ENCODE measurements at places on chromosomes 1 and 21.

- DNase-seq, result no peak
These were observed 54.1 kb downstream of the LUZP1 start for GRCh38 chr1:23114424-23115079.

DNA sequence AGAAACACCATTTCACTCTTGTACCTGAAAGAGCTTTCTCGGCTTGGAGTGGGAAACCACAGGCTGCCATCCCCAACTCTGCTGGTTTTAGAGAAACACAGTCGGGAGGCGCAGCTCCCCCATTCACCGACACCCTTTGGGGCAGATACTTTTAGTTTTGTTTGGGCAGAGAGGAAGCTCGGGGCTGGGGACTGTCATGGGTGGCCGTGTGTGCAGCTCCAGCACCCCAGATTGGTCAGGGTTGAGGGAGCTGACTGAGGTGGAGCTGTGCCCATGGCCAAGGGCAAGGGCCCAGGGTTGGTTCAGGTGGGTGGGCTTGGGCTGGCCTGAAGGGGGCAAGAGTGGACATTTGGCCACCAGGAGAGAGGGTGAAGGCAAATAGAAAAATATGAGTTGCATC, 163.1 kb downstream of the DYRK1A start:
- DNase-seq, result no peak

DNA sequence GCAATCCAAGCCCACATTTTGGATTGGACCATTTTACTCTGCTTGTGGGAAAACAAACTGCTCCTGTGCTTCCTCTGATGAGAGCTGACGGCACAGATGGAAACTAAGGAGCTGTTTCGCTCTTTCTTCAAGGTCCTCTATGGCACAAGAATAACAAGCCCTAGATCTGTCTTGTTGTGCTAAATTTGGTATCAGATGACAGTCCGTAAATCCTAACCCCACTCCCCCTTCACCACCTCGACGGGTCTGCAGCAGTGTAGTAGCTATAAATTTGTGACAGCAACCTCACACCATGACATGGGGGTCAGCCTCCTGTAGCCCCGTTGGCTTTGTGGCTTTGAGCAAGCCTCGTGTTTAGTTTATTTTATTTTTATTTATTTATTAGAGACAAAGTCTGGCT, 85.9 kb downstream of the ADSS2 start:
- DNase-seq, result no peak

DNA sequence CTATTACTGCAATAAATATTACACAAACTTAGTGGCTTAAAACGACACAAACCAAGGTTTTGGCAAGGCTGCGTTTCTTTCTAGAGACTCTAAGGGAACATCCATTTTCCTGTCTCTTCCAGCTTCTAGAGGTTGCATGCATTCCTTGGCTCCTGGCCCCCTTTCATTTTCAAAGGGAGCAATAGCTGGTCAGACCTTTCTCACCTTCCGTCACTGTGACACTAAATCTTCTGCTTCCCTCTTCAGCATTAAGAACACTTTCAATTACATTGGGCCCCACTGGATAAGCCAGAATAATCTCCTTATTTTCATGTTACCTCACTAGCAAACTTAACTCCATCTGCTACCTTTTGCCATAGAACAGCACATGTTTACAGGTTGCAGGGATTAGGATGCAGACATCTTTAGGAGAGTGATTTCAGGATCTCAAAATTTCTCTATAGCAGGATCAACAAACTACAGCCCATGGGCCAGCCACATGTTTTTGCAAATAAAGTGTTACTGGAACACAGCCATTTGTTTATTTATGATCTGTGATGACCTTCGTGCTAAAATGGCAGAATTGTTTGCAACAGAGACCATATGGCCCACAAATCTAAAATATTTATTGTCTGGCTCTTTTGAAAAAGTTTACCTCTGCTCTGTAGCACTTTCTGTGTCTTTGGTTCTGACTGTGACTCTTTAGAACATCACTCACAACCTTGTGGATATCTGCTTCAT, 221.5 kb upstream of the SGIP1 start:
- DNase-seq, result no peak

DNA sequence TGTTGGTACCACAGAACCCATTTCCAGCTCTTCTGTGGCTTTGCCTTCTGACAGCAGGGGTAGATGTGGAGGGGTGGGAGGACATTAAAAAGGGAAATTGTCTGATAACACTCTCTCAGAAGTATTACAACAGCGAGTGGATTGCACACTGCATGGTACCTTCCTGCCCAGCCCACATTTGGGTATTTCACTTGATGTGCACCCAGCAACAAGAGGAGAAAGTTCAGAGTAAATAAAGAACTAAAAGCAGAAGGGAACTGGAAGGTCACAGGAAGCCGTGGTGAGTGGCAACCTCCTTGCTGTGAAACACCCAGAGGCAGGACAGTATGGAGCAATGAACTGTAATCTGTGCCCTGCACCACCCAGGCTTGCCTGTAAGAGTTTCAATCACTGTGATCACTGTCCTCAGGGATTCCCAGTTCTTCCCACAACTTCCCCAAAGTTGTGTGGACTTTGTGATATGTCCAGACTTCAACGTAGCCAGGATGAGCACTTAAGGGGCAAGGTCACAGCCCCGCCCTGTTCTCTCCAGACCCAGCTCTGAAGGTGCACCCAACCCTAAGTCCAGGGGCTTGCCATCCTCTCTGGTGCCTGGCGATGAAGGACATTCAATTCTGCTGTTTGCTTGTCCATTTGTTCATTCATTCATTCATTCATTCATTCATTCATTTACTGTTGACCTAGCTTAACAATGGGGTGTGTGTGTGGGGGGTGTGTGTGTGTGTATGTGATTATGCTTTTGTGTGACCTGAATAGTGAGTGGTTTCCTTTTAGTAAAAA, 18.7 kb upstream of the F5 start:
- DNase-seq, result no peak

GRCh38 chr1:214709241-214709640, 106.2 kb downstream of the CENPF start:
- DNase-seq, result no peak

GRCh38 chr21:41371685-41372030, 9.8 kb downstream of the MX2 start:
- no peak for DNase-seq

DNA sequence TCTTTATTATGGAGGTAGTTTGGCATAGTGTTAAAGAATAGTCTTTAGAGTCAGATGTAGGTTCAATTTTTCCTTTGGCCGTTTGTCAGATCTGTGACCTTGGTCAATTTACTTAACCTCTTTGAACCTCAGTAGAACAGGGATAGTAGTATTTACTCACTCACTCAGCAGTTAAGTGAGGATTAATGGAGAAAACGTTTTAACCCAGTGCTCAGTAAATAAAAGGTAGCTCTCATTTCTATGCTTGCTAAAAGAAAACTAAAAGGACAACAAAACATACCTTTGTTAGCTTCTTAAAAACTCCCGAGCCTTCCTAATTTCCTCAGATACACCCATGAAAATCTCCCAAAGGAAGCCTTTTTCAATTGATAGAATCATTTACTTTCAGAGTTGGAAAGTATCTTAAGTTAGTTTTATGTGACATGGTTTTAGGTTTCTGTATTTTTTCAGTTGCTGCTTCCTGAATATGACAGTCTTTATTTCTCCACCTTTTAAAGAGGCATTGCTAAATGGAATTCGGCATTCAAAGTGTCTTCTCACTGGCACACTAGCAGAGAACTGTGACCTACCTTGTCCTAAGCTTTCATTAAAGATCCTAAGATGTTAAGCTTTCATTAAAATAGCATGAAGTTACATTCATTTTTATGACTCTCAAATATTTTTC, 7.8 kb downstream of the ABCD3 start:
- DNase-seq, result no peak

DNA sequence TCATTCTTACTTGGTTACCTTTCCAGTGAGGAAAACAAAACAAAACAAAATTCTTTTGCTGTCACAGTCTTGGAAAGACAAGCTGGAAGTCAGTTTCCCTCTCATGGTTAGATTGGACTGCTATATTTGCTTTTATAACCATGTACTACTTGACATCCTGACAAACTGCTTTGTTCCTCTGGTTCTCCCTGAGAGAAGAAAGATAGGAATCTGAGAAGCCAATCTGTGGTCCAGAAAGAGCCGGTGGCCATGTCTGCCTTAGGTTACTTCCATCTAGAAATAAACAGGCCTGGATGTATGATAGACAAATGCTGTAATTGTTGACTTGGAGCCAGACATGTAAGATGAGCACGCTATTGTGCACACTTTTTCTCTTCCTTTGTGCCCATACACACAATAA, 330.0 kb downstream of the BRINP3 start:
- DNase-seq, result no peak

GRCh38 chr1:101833312-101833711, 163.4 kb downstream of the OLFM3 start:
- DNase-seq, result no peak

DNA sequence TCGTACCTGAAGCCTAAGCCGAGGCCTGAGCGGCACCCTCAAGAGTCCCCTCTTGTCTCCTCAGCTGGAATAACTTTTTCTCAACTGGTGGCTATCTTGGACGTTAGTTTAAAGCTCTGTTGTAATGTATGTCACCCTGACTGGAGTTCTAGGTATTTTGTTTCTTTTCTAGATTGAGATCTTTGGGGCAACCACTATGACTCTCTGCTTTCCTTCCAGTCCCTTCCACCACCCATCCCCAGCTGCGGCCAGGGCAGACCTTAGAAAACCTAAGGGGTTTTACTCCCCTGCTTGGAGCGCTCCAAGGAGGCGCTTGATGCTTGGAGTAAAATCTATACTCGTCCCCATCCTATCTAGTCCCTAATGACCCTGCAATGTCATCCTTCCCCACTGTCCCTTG, 74.6 kb upstream of the MRPS6 start:
- DNase-seq, result no peak

- no peak for DNase-seq
These were observed 7.2 kb downstream of the PARP1 start for GRCh38 chr1:226400519-226401354.

DNA sequence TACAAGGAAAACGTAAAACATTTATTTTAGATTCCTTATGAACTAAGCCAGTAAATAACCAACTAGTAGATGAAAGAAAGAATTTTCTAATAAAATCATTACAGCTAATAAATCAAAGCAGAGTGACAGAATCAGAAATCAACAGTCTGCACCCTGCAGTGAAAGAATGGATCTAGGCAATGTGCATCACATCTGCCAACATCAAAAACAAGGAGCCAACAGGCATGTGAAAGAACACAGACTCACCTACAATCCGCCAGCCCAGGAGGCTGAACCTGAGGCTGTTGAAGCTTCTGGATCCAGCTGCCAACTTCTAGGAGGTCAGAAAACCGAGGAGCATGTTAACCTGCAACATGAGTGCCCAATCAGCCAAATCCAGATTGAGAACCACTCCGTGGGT, 196.3 kb downstream of the SETD4 start:
- no peak for DNase-seq

DNA sequence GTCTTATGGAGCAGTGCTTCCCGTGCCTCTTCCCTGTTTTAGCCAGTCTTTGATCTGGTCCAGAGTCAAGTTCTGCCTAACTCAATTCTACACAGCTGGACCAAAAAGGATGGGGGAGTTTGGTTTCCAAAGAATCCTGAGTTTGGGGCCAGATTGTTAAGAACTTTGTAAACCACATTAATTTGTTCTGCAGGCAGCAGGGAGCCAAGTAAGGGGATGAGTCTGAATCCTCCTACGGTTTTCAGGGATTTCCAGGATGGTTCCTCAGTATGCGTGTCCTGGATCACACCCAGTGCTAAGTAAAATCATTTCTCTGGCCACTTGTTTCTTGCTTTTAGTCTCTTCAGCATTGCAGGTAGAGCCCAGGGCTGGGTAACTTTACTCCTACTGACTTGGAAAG, 26.1 kb upstream of the GJA5 start:
- no peak for DNase-seq

Data from activated CD4-positive, CD25-positive, alpha-beta regulatory T cell (primary cell).